ENCODE measurements at places on chromosomes 1 and 21.

DNA sequence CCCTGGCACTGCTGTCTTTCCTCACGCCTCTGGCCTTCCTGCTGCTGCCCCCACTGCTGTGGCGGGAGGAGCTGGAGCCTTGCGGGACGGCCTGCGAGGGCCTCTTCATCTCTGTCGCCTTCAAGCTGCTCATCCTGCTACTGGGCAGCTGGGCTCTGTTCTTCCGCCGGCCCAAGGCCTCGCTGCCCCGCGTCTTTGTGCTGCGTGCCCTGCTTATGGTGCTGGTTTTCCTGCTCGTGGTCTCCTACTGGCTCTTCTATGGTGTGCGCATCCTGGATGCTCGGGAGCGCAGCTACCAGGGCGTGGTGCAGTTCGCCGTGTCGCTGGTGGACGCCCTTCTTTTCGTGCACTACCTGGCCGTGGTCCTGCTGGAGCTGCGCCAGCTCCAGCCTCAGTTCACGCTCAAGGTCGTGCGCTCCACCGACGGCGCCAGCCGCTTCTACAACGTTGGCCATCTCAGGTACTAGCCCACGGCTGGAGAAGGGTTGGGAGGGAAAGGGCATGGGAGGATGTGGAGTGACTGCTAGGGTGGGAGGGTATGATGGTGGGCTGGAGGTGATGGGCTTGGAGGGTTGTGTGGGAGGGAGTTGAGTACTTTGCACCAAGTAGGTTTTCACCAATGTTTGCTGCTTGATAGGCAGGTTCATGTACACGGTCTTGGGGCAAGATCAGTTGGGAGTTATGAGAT is 18.9 kb downstream of the VANGL2 start:
- DNase-seq: no peak

- DNase-seq: peak; percentile 93
Measured at GRCh38 chr21:28069450-28069923, 923.2 kb downstream of the LTN1 start.

DNA sequence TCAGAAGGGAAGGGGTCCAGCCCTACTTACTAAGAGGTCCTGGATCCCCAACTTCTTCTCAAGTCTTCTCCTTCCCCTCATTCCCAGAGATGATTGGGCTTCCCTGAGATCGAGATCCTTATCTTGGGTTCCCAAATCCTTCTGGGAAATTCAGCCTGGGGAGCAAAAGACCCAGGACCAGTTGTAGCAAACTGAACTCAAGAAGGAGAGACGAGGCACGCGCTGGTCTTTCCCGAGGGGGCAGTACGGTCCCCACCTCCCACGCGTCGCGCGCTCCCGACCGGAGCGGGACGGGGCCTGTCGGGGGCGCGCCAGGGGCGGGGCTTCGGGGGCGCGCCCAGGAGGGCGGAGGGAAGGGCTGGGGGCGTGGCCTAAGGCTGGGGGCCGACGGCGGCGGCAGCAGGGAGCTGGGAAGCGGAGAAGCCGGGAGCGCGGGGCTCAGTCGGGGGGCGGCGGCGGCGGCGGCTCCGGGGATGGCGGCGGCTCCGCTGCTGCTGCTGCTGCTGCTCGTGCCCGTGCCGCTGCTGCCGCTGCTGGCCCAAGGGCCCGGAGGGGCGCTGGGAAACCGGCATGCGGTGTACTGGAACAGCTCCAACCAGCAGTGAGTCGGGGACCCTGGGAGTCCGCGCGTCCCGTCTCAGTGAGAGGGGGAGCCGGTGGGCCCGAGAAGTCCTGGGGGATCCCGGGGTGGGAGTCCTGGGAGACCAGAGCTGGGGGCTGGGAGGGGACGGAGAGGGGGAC is at the start of gene EFNA3:
Gene EFNA3 (plus strand): TSS at position 369 of the 741 bp plus-strand sequence. CDS start 105 bp downstream, at position 474.
- DNase-seq: peak; percentile 60

- DNase-seq: peak; percentile 29
Measured at GRCh38 chr21:29499734-29500343, 201.1 kb downstream of the BACH1 start.

DNA sequence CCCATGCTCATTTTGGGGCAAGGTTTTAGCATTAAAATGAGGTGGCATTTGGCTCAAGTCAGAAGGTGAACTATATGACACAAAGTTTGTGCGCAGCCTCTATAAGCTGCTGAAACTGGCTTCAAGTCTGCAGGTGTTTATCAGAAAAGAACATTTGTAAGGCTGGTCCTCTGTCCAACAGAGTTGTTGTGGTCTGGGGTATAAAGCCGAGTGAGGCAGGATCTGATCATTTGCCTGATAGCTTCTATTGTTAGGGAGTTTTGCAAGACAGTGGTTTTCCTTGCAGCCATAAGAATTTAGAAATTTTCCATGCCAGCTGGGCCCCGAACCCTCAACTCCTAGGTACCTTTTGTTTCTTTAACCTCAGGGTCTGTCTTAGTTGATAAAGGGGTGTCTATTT is 130.8 kb downstream of the PGBD5 start:
- DNase-seq: no peak

GRCh38 chr21:33299181-33299752 is 25.5 kb upstream of the IFNAR1 start:
- DNase-seq: peak; percentile 24

- DNase-seq: no peak
Measured at GRCh38 chr1:117368116-117369108, 1.2 kb downstream of the MAN1A2 start.

DNA sequence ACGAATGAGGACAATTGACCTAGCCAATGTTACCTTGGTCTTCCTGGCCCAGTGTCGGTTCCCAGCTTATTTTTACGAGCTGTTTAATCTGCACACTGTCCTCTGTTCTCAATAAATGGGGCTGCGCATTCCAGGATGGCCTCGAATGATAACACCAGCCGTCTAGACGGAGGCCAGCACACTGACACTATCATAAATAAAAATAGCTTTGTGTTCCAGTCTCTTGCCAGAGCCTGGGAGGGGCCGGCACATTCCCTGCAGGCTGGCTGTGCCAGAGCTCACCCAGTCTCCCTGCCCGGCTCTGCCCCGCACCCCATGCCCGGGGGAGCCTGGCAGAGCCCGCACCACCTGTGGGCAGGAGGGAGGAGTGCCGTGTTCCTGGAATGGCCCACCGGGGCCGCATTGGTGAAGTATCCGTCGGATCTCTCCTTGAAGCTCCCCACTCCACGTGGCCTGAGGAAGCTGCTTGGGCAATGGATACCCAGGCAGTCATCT is 92.1 kb downstream of the SPSB1 start:
- no peak for DNase-seq

DNA sequence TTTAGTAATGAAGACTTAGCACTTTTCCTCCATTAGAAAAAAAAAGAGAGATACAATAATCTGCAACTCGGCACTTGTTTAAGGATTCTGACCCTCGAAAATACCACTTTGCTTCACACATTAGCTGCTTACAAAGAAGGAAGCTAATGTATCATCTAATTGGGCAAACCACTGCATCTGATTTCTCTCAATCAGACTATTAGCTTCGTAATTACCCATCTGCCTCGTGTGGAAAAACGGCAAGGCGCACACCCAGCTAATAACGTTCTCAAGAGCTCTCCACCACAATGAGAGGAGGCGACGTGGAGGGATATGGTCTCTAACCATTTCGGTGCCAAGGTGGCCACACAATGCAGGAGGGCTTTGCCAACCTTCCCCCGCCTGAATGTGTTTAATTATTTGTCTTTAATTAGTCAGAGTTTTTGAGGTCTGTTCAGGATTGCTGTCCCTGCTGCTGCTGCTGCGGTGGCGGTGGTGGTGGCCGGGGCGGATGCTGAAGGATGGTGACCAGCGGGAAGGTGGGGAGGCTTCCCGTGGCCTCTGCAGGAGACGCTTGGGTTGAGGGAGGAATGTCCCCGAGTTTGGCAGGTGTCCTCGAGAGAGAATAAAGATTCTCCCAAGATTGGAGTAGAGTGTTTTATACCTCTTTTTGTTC is 374.5 kb downstream of the RPS6KC1 start:
- no peak for DNase-seq

GRCh38 chr1:219085988-219086387 is 87.7 kb upstream of the LYPLAL1 start:
- DNase-seq: peak; percentile 69

GRCh38 chr1:119469741-119470140 is 37.3 kb upstream of the HSD3B1 start:
- no peak for DNase-seq

GRCh38 chr1:4664606-4665005 is 10.2 kb downstream of the AJAP1 start:
- DNase-seq: no peak

DNA sequence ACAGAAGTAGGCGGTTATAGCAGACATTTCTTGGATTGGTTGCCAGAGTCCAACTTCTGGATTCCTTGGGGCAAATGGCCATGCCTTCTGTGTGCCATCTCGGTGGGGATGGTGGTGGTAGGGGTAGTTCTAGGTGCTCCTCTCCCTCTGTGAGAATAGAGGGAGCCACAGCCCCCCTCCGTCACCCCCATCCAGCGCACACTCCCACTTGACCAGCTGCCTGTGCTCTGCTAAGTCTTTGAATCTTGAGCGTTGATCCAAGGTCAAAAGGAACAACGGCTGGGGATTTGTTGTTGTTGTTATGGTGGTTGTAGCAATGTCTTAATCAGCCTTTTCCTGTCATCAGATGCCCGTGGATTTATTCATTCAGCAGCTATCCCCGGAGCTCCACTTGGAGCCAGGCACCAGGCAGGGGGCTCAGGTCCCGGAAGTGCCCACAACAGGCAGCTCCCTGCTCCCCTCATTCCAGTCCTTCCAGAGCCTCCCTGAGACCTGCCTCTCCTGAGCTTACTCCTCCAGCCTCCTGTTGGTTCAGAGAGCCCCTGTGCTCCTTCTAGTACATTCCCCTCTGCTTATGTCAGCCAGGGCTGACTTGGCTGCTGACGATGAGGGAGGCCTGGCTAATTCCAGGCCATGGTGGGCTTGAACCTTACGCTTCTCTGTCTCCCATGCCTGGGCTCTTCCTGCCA is 146.6 kb upstream of the WNT4 start:
- DNase-seq: no peak

- DNase-seq: no peak
Measured at GRCh38 chr1:64195081-64195395, 8.4 kb upstream of the UBE2U start.

GRCh38 chr1:170881268-170882265 is 53.8 kb upstream of the MROH9 start:
- DNase-seq: peak; percentile 75

Data from cardiac fibroblast (primary cell).